ENCODE measurements at places on chromosomes 11 and 22.

GRCh38 chr22:23775779-23776375, 3.2 kb downstream of the MMP11 start:
- no peak for DNase-seq

- DNase-seq, result no peak
These were observed 24.4 kb upstream of the RFPL3 start for GRCh38 chr22:32333141-32333768.

DNA sequence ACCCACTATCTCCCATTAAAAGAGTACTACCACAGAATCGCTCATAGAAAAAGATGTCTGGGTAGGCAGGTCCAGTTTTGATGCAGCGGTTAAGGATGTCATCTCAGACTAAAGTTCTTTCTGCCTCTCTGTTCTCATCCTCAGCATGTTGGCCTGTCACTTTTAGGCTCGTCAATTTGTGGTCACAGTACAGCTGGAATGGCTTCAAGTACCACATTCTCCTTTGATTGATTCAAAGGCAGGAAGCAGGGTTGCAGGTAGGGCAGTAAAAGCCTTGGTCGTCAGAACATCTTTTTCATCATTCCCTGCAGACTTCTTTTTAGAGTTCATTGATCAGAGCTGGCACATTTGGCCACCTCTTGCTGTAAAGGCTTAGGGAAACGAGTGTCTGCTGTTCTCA, 28.7 kb downstream of the SDHD start:
- no peak for DNase-seq

- DNase-seq, result no peak
These were observed 27.5 kb upstream of the CABP7 start for GRCh38 chr22:29692327-29692640.

GRCh38 chr11:121112498-121113455, 11.7 kb downstream of the TECTA start:
- DNase-seq, result no peak

DNA sequence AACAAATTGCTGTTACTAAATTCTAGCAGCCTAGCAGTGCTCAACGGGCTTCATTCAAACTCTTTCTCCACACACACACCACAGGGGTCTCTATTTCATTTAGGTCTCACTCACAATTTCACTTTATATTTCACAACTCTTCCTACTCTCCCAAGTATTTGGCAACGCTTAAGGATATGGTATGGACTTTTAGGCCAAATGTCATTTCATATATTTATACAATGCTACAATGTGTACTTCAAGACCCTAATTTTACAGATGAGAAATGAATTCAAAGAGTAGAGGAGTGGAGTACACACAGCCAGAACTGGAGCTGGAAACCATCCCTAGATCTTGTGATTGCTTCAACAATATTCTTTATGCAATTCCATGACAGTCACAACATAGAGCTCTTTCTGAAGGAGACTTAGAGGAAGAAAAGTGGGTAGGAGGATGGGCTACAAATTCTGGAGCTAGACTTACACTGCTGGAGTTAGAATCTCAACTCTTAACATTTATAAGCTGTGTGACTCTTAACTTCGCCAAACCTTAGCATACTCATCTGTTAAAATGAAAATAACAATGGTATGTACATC, 2.5 kb upstream of the MS4A13 start:
- no peak for DNase-seq

- no peak for DNase-seq
These were observed 27.9 kb upstream of the PDE2A start for GRCh38 chr11:72702096-72702495.

DNA sequence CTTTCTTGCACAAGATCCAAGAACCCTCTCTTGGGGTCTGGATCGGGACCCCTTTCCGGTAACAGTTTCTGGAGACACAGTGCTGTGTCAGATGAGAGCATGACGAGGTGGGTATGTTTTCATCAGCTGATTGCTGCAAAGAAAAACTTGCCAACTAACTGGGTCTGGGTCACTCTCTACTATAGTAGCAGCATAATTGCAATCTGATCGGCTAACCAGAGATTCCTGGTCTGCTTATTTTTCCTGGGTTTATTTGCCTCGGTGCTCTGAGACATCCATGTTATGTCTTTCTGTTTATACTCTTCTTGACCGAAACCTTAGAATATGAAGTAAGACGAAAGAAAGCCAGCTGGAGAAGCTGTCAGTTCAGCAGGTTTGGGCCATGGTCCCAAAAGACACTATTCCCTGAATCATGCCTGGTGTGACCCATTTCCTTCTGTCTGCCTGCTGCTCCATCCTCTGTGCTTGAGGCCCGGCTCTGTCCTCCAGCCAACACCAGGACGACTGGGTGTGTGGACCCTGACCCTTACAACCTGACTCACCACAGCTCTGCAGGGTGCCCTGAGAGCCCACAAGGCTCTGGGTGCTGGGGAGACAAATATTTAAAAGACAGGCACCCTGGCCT, 24.1 kb upstream of the CLMP start:
- DNase-seq, result no peak

Measured in activated T-helper 1 cell treated with Interleukin-2 at 50 U/mL for 16 hours (primary cell).